ENCODE measurements at places on chromosomes 4 and X.

DNA sequence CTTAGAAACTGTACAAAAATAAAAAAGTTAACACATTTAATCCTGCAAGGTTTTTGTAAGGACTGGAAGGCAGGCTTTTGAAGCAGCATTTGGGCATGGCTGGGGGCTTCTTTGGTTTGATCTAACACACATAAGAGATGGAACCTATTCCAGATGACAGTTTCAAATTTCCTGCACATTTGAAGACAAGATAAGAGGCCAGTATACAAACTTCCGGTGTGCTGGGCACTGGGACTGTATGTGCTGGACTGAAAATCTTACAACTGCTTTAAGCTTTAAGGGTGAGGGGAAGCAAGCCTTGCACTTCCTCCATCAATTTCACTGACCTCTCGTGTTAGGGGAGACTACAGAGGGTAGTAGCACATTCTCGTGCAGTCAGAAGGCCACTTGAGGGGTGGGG, 122.9 kb downstream of the AMMECR1 start:
- no peak for DNase-seq

DNA sequence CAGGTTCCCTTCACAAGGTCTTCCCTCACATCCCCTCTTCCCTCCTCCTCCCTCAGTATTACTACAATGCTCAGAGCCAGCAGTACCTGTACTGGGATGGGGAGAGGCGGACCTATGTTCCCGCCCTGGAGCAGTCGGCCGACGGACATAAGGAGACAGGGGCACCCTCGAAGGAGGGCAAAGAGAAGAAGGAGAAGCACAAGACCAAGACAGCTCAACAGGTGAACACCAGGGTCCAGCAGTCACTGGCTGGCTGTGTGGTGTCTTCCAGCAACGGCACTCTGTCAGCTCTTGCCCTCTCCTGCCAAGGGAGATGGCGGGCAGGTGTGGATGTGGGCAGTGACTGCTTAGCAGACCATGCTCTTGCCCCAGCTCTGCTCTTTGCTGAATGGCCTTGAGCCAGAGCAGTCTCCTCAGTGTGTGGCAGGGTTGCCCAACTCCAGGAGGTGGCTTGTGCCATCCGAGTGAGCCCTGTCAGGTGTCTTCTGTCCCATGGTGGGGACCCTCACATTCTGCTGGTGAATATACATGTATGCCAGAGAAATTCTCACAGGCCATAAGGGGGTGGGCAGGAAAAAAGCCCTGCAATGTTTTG, 11.4 kb upstream of the UBA1 start:
- no peak for DNase-seq

DNA sequence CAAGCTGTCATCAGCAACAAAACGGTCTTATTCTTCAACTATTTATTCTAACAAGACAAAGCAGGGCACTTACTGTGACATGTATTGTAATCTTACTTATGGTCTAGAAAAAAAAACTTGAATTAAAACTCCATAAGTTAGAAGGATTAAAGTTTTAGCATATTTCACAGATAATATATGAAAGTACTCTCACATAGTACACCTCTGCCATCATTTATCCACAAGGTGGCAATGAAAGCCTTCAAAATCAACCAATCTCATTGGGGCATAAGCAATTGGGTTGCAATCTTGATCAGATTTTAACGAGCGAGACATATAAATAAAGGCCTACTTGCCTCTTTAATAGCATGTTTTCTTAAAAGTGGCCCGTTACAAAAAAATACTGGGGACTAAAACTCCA, 1382.9 kb downstream of the FAM133A start:
- no peak for DNase-seq

- no peak for DNase-seq
Observed at GRCh38 chr4:188613976-188614375, 474.7 kb downstream of the TRIML1 start.

DNA sequence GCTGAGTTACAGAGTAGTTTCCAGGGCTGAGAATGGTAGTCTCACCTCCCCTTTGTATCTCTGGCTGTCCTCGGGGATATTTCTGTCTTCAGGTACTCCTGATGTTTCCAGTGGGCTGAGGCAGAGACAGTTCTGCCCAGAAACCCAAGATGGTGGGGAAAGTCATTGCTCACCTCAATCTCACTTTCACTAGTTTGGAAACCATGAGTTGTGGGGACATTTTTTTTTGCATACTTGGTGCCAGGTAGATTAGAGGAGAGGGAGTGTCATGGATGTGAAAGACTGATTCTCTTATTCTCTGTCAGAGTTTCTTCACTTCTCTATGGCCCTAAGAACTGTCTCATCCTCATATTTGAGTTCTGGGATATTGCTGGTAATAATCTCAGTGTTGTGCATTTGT, 708.6 kb upstream of the MAGEB2 start:
- no peak for DNase-seq

DNA sequence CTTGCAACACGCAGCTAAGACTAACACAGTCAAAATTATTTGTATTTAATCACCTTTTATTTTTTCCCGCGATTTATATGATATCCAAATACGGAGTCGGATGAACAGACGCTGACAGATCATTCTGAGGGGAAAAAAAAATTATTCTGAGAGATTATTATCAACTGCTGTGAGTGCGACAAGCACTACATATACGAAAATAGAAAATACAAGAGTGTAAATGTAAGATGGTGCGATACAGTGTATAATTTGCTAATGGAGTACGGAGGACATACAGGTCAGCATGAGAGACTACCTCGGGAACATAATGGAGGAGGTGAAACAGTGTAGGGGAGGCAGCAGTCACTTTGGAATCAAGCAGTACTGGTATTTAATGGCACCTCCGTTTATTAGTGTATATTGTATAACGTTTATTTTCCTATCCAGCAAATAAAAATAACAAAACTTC, 2.8 kb upstream of the LIN54 start:
- DNase-seq = no peak

DNA sequence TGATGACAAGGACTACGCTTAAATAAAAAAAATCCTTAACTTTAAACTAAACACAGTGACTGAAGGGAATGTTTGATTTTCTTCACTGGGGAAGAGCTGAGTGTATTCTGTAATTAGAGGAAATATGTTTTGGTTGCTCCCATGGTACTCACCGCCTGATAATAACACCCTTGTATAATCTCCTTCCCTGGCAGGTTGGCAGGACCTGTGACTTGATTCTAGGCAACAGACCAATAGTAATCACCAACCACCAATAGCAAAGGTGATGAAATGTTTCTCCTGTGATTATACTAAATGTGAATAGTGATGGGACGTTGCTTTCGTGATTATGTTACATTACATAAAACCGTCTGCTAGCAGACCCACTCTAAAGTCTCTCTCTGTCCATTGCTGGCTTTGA, 536.8 kb upstream of the CPEB2 start:
- no peak for DNase-seq

GRCh38 chr4:169330095-169330494, 59.3 kb upstream of the SH3RF1 start:
- no peak for DNase-seq

DNA sequence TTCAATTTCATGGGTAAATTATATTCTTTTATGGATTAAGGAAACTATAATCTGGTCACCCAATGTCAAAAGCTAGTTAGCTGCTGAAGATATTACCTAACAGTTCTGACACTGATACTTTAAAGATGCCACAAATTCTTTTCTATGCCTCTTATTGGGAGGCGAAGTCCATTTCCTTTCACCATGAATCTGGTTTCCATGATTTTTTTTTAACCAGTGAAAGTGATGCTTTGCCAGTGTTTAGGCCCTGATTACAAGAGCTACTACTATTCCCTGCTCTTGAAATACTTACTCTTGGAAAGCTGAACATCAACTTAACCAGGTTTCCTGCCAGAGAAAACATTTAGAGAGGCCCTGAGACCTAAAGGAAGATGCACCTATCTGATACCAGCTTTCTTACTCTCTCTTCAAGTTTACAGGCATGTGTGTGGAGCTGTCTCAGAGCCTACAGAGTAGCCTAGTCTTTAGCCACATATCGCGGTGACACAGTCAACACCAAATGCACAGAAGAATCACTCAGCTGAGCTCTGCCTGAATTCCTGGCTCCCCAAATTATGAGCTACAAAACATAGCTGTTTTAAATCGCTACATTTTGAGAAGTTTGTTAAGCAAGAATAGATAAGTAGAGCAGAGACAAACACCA, 1280.8 kb downstream of the PCDH7 start:
- no peak for DNase-seq

DNA sequence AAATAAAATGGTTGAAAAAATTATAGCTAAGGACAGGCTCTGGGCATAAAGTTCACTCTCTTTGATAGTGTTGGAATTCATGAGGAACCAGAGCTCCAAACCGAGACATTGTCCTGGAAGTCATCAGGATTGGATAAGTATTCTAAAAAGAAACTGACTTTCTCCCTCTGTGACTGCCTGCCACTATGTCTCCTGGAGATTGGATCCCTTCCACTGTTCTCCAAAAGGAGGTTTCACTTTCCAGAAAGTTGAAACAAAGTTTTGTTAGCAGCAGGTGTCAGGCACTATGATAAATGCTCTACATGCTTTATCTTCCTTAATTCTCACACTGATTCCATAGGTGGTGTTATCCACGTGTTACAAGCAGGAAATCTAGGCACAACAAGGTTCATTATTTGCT, 16.8 kb downstream of the BANK1 start:
- no peak for DNase-seq

DNA sequence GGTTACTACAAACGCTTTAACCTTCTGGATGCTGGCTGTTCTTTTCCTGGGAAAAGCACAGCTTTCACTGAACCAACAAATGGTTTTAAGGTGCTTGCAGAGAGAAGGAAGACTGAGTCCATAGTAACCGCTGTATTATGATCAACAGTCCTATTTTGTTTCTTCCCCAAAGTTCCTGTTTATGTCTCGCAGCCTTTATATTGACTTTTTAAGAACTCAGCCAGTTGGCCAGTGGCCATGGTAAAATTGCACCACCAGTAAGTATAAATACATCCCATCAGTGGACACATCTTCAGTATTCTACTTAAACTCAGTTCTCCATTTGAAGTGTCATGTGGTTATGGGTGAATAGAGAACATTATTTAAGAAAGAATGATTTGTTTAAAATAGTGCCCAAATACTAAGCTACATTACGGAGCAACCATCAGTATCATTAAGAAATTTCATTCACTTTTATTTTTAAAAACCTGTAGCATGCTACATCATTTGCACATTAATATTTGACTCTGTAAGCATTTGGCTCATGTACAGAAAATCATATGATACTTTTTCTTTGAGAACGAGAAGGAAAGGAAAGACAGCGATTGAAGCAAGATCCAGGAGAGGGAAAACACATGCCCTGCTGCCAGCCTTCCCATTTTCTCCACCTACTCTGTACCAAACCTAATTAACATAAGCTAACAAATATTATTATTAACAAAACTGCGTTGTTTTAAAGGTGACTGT, 287.0 kb downstream of the ARHGAP24 start:
- DNase-seq = no peak

DNA sequence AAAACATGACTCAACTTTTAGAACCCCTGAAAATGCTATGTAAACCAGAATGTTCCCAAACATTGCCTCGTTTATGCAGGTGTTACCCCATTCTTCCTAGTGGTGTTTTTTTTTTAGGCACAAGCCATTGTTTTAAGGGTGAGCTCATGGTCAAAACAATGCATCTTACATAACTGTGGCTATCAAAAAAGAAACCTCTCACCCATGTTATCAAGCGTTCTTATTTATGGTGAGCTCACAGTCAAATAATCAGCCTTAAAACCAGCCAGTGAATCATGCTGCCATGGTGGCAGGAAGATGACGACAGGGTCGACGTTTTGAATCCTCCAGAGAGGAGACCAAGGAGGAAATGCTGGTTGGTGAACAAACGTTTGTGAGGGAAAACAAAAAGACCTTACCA, 195.2 kb downstream of the KDR start:
- DNase-seq = peak; percentile 10

DNA sequence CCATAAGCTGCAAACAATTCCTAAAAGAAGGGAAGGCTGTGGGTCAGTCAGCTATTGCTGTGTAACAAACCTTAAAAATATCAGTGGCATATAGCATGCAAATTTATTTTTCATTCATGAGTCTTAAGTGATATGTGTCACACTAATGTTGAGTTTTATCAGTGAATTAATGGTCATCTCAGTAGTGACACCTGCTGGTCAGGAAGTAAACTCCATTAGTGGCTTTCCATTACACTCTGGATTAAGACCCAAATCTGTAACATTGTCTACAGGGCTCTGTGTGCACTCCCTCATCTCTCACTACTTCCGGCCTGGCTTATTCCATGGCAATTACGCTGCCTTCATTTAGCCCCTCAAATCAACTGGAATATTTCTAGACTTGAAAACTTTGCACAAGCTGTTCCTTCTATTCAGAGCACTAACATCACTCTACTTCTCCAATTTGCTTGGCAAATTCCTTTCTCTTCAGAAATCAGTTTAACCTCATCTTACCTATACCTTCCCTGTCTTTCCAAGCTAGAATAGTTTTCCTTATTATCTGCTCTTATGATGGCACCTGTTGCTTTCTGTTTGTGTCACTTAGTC, 217.3 kb upstream of the TAPT1 start:
- DNase-seq = no peak

DNA sequence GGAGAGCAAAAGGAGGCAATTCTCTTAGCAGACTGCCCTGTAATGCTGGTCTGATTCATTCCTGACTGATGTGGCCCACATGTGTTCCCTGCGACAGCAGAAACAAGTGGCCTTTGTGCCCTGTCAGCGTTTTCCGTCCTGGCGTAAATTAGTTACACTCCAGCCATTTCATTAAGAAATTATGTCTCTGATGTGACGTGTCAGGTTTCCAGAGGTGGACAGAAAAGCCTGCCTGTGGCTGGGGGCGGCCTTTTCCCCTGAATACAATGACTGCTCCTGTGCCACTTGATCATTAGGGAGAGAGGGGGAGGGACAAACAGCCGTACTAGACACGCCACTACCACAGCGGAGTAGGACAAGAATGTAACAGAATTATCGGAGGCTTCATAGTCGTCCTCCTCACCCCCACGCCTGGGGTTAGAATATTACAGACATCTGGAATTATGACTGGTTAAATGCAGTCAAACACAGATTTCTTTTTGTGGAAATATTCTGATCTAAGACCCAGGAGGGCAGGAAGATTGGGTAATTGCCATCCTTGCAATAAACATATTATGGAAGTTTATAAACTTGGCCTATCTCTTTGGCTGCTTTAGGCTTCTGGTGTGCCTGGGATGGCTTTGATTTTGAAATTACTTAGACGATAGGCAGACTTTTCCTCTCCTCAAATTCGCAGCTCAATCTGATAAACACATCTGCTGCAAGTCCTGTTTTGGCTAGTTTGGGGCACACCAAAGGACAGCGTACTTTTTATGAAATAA, 146.2 kb upstream of the BCOR start:
- DNase-seq = no peak

DNA sequence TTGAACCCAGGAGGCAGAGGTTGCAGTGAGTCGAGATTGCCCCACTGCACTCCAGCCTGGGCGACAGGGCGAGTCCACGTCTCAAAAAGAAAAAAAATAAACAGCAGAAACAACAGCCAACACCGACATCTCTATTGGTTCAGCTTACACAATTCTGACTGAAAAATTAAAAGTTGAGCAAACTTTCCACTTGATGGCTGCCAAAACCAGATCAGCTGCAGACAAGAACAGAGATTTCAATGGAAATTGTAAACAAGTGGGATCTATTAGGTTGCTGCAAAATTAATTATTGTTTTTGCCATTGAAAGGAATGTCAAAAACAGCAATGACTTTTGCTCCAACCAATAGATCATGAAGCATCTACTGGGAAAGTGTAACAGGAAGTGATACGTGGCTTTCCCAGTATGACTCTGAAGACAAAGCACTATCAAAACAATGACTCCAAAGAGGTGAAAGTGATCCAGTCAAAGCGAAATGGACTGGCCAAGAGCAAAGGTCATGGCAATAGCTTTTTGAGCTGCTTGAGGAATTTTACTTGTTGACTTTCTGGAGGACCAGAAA, 26.3 kb downstream of the UPF3B start:
- DNase-seq = no peak

All from GM04504 (cell line).